ENCODE measurements at places on chromosomes 7 and 10.

DNA sequence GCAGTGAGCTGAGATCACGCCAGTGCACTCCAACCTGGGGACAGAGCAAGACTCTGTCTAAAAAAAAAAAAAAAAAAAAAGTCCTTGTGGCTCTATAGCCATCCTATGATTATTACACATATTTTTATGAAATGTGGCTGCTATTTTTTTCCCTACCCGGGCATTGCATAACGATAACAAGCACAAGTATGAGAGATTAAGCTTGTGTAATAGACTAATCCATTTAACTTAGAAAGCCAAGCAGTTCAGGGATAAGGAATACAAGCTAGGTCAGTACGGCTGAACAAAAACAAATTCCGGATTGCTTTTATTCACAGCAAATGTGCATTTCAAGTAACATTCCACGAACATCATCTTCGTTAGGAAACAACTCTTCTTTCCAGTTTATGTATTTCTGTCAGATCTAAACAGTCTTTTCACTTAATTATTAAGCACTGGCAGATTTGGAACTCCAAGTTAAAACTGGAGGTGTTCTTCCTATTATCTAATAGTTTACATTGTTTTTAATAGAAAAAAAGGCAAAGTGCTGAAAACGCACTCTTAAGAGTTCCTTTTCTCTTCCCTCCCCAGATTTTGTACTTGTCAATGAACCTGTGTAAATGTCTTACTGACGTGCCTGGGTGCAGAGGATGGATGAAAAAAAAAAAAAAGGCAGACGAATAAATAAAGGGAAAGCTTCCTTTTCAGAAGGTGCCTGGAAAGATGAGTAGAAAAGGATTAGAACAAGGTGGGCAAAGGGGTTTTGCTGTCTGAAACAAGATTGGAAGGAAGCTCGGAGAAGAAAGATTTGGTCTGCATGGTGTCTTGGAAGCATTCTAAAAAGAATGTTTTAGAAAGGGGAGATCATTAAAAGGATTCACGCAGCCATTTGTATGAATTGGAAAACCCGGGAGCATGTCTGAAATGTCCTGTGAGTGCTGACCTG lies 81.1 kb downstream of the PRTFDC1 start:
- no peak for DNase-seq

DNA sequence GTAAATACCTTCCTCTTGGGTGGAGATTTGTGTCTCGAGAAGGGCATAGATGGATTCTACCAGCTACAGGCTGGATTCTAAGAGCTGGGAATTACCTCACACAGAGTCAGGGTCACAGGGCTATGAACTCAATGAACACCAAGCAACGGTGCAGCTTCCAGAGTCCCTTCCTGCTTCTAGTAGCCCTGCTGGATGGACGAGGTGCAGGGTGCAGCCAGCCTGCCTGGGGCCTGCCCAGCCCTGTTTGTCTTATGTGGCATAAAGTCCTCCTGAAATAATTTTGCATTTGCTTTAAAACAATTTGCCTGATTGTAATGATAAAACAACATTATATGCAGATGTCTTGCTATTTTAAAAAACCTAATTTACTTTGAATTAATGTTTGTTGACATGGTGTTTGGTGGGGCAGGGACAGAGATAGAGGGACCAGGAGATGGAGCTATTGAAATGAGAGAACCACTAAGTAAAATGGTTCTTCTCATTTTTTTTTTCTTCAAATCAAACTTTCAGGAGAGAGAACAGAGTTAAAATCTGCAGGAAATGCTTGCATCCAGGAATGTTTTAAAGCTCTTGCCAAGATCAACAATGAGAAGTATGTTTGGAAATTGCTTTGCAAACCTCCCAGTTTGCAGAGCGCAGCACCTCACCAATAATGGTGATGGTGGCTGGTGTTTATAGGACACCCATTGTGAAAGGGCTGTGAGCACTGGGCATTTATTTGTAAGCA lies 305.4 kb upstream of the PODXL start:
- DNase-seq = no peak

DNA sequence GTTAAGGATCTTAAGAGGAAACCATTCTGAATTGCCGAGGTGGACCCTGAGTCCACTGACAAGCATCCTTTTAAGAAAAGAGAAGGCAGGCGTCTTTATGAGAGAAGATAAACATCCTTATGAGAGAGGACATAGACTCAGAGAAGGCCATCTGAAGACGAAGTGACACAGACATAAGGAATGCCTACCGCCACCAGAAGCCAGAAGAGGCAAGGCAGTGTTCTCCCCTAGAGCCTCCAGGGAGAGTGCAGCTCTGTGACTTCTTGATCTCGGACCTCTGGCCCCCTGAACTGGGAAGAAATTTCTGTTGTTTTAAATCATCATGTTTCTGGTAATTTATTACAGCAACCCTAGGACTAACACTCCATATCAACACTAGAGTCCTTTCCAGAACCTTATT lies 25.2 kb upstream of the ING3 start:
- no peak for DNase-seq

- DNase-seq = no peak
These were observed 31.7 kb upstream of the ADGRA1 start for GRCh38 chr10:133056001-133056400.

DNA sequence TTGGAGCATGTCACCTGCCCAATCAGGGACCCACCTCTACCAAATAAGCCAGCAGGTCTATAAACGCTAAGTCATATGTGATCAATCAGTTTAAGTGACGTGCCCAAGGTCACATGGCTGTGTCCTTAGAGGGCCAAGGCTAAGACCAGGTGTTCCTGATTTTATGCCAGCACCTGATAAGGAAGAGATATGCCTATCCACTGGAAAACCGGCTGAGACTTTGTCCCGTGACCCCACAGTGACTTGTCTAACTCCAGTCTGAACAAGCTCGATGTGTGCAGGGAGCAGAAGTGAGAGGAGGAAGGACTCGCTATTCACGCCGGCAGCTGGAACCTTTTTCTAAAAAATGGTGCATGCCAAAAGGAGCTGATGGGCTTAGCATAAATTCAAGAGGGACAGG lies 57.0 kb downstream of the PRKAG2 start:
- no peak for DNase-seq

- DNase-seq = no peak
These were observed 45.9 kb upstream of the OIT3 start for GRCh38 chr10:72847681-72848080.

- no peak for DNase-seq
These were observed 167.2 kb downstream of the EVX1 start for GRCh38 chr7:27409776-27410175.

GRCh38 chr10:69600761-69601330 lies 27.6 kb upstream of the NEUROG3 start:
- no peak for DNase-seq
